ENCODE measurements at places on chromosomes 16 and 17. TPM values are rescaled to one million over a fixed set of nuclear protein-coding genes. Genes with fewer than 3 reads are reported as not detected.

GRCh38 chr16:10918294-10919002 lies 23.8 kb downstream of the DEXI start:
- peak; percentile 93 for DNase-seq

DNA sequence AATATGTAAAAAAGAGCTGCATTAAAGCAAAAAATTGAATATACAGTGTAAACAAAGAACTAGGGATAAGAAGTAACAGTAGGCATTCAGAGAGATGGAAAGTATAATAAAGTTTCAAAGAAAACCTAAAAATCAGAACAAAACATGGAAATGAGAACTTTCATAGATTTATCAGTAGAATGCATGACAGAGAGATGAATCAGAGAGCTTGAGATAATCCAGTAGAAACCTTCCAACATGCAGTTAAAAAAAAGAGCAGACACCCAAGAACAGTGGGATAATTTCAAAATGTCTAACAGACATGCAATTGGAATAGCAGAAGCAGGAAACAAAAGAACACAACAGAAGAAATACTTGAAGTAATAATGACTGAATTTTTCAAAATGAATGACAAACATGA lies 1384.2 kb downstream of the CDH11 start:
- no peak for DNase-seq

KRT33A gene
- total RNA-seq, result not detected

- DNase-seq, result peak; percentile 80
Measured at GRCh38 chr17:74960570-74961342, 11.8 kb downstream of the HID1 start.

GRCh38 chr17:19347323-19348080 lies 15.0 kb downstream of the B9D1 start:
- no peak for DNase-seq

DNA sequence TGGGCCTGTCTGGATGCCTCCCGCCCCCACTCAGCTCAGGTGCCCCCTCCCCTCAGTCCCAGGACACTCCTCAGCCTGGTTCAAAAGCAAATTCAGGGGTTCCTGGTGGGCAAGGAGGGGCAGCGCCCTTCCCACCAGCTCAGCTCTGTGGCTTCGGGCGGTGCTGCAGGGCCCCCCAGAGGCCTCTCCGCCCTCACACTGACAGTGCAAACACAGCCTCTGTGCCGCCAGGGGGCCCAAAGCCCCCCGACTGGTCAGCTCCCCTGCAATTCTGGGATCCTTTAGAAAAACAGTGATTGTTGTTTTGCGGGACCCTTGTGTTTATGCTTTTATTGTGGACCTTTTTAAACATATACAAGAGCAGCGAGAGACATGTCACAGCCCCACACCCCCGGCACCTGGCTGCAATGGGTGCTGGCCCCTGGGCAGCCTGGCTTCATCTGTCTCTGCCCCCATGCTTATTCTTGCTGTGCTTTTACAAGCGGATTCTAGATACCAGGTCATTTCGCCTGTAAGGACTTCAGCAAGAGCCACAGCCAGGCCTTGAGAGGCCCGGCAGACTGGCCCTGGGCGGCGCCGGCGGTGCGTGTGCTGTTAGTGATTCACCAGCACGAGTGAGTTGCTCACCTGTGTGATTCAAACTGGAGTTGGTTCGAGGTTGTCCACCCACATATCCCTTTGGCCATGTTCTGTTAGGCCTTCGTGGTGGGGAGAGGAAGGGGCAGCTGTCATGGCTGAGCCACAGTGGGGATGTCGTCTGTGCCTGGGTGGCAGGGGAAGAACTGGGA lies 21.2 kb downstream of the ZNF469 start:
- no peak for DNase-seq

DNA sequence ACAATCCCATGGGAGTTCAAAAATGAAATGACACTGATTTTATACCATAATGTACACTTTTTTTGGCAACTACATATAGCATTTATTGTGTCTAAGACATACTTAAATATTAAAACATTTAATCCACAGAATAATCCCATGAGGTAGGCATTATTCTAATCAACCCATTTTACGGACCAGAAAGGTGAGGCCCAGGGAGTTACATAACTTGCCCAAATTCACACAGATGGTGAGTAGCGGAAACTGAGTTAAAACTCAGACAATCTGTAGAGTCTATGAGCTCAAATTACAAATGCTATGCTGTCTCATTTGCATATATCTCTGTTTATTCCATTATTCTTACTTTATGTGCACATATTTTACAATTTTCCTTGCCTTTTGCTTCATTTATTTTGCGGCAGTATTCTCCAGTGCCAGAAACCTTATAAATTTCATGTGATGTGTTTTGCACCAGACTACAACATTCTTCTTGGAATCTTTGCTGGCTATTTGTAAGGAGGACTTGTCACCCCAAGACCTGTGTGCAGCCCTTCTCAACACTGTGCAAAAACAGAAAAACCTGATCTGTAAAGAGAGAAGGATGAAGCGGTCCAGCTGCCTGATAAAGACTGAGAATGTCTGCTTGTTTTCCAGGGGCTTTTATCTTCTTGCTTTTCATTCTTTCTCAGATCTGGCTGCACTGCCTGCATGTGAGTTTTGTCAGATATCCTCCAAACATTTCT lies 2.3 kb upstream of the ABCA9 start:
- DNase-seq, result no peak

DNA sequence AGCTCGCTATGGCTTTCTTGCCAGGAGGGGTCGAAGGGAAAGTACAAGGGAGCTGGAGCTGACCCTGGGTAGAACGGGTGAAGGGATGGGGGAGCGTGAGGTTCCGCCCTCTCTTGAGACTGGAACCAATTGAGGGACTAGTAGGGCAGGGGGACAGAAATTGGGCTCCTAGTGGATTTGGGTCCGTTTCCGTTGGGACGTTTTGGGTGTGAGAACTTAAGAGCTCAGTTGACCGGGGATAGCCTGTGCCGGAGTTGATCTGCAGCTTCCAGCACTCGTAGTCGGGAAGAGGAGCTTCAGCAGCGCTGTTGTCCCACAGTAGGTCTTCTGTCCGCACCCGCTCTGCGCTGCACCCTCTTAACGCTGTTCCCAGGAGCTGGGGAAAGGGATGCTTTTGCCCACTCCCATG lies 481 bp downstream of the CNTROB start:
- DNase-seq, result peak; percentile 58

- DNase-seq, result no peak
Measured at GRCh38 chr17:49051269-49051668, 54.1 kb downstream of the IGF2BP1 start.

CWC25 gene
- 22.3 TPM for total RNA-seq

DNA sequence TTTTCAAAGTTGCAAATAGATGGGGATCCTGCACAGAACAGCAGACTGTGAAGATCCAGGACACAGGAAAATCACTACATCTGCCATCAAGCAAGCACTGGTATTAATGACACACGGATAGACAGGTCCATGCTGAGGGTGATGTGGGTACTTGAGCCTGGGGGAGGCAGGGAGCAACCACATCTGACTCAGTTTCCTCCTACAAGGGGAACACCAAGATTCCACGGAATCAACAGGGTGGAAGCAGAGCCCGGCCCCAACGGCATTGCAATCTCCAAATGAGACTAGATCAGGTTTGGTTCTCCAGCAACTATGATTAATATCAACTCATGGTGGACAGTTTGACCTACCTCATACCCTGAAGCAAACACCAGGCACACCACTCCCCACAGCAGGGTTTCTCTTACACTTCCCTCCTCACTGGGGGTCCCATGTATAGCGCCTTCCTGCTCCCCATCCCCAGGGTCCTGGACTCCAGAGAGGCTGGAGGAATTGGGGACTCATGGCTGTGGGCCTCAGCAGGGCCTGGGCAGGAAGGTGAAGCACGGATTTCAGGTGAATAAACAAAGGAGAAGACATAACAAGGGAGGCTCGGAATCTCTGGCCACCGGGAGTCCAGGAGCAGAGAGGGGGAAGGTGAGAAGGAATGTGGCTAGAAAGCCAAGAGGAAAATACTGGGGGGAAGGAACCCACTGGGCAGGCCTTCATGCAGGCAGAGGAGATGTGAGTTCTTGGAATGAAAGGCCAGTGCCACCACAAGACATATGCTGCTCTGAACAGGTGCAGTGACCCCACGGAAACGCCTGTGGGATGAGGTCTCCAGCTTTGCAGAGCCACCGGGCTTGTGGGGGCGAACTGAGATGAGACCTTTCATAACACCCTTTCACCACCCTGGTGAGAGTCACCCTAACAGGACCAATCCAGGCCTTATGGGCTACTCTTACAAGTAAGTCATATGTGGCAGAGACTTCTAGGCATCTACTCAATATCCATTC lies 29.5 kb upstream of the PIK3R6 start:
- no peak for DNase-seq
